ENCODE measurements at places on chromosomes 13 and 19.

DNA sequence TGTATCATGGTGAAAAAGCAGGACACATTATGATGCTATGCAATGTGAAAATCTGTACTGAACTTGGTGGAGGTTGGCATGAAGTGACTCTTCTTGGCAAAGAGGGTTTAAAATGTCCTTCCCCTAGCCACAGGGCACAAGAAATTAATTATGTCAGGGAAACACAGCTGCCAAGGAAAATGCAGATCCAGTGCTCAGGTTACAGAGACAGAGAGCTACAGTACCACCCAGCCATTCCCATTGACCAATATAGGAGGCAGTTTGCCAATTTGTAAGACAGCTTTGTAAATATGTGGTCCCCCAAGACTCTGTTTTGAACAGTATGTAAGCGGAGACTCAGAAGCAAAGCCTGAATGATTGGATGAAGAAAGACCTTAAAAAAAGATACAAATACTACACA, 69.4 kb upstream of the KLF12 start:
- no peak for DNase-seq

- no peak for DNase-seq
These were observed 967 bp upstream of the TPT1 start for GRCh38 chr13:45341799-45342500.

DNA sequence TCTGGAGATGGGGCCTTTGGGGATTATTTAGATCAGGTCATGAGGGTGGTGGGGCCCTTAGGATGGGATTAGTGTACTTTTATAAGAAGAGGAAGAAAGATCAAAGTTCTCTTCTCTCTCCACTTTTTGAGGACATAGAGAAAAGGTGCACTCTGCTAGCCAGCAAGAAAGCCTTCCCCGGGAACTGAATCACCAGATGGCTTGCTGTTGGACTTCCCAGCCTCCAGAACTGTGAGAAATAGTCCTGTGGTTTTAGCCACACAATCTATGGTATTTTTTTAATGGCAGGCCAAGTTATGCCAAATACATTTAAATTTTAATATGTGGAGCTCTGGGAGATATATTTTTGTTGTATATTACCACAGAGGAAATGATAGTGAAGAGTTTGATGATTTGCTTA, 385.8 kb downstream of the KLF12 start:
- DNase-seq = no peak

DNA sequence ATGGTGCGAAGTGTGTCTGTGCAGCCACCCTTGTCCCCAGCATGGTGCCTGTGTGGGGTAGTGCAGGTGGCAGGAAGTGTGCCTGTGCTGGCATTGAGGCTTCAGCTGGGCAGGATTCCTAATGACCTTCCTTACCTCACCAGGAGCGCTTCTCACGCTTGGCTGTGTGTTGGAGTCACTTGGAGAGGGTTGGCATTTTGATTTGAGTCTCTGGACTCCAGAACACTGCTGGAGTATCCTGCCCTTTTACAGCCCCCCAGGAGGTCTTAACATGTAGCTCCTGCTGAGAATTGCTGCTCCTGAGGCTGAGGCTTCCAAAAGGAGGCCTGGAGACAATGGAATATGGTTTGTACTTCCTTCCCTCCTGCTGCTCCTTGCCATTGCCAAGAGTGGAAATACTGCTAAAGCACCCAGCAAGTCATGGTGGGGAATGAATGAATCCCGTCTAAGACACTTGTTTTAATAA, 87.1 kb downstream of the ARHGEF7 start:
- no peak for DNase-seq

DNA sequence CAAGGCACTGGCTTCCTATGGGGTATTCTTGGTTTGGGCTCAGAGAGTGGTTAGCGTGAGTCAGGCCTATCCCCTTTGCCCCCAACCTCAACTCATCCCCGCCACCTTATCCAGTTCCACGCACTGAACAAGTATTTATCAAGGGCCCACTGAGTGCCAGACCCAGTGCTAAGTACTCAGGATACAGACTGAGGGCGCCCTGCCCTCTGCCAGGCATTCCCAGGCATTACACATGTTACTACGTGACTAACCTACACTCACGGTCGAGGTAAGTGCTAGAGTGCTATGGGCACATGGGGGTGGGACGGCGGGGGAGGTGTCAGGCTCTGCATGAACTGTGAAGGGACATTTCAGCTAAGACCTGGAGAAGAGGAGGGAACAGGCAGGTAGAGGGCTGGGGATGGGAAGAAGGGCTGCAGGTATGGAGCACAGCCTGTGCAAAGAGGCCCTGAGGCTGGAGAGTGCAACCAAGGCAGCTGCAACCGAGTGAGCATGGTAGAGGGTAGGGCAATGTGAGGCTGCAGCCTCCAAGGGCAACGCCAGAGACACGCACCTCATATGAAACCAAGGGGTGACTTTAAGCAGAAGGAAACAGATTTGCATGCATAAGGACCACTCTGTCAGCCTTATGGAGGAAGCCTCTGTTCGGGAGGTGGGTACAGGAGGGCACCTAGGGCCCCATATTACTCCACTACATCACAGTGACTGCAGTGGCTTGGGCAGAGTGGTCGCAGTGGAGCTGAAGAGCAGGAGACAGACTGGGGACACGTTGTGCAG, 22.5 kb downstream of the DHRS12 start:
- no peak for DNase-seq

DNA sequence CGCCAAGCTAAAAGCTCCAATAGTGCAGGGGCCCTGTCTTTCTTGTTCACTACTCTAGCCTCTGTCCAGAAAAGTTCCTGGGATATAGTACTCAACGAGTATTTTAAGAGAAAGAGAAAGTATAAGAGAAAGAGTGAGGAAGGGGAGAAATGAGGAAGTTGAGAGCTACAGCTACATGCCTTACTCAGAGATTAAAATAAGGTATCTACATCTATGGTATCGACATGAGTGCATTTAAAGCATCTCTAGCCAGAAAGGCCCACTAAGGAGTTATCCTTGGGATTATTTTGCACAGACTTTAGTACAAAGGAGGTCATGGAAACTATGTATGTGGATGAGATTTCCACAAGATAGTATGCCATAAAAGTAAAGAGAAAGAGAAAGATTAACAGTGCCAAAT, 28.5 kb downstream of the MYCBP2 start:
- no peak for DNase-seq
